ENCODE measurements at places on chromosomes 4 and X. TPM values are rescaled to one million over a fixed set of nuclear protein-coding genes. Genes with fewer than 3 reads are reported as not detected.

The C4orf51 gene
- total RNA-seq, result not detected

The DCAF12L2 gene
- total RNA-seq, result not detected

The MAGEA12 gene
- not detected for total RNA-seq

The CDKL2 gene
- 1.3 TPM for total RNA-seq

All from activated T-cell treated with anti-CD3 and anti-CD28 coated beads, Interleukin-2, amount 50 U/mL, for 72 hours (primary cell).